GM23338 (cell line): ENCODE measurements at places on chromosomes 2 and 18. TPM values are rescaled to one million over a fixed set of nuclear protein-coding genes. Genes with fewer than 3 reads are reported as not detected.

The KIAA2012 gene
- total RNA-seq, result 0.03 TPM in 1 of 2 replicates, not detected in the other

GRCh38 chr2:15560140-15560987 is 770 bp downstream of the NBAS start:
- DNase-seq, result peak; percentile 53

DNA sequence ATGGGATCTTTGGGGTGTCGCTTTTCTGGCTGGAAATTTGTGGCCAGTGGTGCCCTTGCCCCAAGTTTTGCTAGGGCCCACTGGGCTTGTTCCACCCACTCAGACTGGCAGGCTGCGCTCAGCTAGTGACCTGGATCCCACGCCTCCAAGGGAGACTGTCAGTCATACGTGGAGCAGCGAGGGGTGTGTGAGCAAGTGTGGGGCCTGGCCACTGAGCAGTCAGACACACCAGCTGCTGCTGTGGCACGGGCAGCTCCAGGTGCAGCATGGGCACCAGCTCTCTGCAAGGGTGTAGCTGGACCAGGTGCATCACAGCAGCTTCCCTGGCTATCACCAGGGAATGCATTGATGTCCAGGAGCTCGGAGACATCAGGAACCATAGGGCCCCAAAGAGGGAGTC is 327.0 kb downstream of the NR4A2 start:
- DNase-seq, result no peak

The SLC19A3 gene
- 9.1 and 12.0 TPM in 2 replicates for total RNA-seq

DNA sequence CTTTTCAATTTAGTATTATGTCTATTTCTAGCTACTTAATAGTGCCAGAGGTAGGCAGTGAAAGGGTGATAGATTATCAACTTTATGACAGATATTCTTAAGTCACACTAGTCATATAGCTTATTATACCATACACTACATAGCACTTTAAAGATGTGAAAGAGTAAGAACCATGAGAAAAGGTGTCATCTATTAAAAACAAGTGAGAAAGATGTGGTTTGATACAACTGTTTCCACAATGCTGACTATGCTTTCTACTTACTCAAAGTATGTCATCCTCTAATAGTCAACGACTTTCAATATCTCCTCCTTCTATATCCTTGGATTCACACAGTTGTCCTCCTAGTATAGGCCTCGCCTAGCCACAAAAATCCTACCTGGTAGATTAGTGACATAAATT is 132.9 kb upstream of the WDSUB1 start:
- no peak for DNase-seq

DNA sequence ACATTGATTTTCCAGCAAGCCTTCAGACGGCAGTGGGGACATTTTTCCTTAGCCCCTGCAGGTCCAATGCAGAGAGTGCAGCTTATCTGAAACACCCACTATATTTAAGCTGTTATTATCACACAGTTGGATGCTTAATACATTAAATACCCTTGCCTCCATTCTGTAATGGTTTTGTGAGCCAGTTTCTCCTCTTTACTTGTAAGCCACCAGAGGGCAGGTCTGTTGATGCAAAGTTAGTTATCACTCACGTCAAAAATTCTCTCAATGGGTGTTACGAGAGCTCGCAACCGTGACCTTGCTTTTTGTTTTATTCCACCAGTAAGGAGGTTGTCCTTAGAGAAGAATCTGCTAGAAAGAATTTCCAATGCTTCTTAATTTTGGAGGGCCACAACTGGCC is 189.8 kb downstream of the INSIG2 start:
- DNase-seq, result peak; percentile 30

DNA sequence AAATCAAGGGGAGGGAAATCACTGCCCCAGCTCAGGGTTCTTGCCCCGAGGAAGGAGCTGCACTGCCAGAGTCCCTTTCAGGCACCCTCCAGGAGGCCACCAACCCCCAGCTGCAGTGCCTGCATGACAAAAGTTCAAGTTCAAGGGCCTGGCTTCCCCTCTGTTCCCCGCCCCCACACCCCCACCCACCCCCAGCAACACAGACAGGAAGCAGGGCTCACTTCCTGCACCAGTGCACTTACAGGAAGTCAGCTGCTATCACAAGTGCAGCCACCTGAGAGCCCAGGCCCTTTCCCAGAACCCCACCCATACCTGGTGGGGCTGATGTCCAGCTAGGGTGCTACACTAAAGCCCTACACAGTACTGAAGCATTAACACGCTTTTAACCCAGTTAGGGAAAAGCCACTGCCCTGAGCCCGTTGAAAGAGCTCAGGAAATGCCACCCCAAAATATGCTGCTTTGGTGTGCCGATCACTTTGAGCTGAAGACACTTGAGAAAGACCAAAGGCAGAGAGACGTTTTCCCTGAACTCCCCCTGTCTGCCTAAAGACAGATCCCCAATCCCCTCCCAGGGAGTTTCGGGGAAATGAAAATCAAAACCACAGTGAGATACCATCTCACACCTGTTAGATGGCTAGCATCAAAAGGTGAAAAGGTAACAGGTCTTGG is 109.9 kb upstream of the CAB39 start:
- no peak for DNase-seq

DNA sequence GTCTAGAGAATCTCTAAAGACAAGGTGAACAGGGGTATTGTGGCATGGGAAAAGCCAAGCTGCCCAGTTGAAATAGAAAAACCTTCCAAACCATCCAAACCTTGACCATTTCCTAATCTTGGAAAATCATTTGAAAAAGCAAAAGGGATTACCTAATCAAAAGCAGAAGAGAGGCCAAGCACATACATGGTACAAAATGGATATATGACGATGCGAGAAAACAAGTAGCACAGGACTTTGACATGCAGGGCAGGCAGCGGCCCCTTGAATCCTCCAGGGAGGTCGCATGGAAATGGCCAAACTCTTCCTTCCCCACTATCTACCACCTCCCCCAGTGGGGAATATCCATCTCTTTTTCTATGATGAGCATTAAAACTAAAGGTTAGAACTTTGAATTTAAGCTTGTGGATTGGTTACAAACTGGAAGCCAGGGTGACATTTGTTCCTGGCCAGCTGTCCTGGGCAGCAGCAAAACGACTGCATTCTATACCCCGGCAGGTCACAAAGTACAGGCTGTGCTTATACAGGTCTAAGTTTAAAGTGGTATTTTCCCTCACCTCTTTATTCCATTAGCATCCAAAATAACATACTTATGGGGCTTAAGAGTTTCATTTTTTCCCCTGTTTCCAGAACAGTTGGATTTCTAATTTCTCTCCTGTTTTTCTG is 24.7 kb downstream of the MYOM1 start:
- no peak for DNase-seq

DNA sequence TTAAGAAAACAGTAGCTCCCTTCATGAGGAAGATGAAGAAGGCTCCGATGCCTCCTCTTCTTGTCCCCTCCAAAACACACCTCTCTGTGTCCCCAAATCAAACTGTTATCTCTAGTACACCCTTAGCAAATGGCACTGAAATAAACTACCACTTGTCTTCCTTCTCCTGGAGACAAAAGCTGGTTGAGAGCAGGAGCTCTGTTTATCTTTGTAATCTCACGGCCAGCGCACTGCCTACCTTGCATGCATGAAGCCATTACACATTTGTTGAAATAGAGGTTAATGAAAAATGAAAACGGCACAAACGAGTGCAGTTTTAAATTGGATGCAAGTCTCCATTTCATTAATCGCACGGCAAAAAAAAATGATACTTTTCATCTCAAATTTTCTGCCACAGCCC is 113.7 kb downstream of the EPB41L3 start:
- no peak for DNase-seq

DNA sequence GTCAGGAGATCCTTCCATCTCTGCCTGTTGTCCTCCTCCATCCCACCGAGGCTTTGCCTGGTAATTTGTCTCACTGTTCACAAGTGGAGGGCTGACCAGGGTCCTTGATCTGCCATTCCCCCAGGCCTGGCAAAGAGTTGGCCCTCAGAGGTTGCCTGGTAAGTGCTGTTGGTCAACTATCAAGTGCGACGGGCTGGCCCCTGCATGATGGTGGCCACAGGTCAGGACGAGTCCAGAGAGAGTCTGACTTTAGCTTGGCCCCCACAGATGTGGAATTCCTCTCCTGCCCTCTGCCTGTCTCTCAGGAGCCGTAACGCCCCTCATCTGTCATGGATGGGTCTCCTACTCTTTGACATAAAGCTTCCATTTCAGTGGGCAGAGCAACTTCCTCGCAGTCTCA is 97.3 kb upstream of the SMIM21 start:
- DNase-seq, result no peak

DNA sequence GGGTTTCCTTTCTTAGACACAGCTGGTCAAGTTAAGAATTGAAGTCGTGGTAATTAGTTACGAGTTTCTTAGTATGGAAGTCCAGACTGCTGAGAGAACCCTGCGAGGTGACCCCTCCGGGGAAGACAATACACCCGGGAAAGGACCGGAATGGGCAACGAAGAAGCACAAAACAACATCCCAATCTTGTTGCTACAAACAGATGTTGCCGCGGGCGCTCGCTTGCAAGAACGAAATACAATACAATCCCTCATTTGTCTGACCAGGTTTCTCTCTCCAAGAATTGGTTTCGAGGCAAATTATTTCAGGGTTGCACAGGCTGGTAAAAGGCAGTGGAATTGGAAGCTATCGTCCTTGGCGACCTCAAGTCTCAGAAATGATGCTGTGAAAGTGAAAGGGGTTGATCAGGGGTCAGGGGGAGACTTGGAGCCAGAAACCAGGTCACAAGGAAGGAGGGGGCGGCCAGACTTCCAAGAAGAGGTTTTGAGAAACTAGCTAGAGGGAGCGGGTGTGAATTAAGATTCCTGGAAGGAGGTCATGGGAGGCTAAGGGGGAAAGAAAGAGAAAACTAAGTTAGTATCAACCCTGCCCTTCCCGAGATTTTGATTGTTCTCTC is 401.9 kb downstream of the HRH4 start:
- DNase-seq, result peak; percentile 62

The RALBP1 gene
- 64.9 and 80.9 TPM in 2 replicates for total RNA-seq

The LYPD6 gene
- total RNA-seq, result 10.9 and 12.4 TPM in 2 replicates

DNA sequence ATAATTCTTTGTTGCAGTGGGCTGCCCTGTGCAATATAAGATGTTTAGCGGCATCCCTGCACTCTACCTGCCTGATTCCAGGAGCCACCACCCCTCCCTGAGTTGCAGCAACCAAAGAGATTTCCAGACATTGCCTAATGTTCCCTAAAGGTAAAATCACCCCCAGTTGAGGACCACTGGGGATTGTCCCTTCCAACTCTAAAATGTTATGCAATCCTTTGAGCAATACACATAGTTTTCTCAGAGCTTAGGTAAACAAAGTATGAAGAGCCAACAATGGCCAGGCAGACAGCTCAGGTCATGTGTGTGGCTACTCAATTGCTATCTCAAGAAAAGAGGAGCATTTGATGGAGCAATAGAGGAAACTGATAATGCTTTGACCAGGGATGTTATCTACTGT is 87.0 kb downstream of the XDH start:
- no peak for DNase-seq

DNA sequence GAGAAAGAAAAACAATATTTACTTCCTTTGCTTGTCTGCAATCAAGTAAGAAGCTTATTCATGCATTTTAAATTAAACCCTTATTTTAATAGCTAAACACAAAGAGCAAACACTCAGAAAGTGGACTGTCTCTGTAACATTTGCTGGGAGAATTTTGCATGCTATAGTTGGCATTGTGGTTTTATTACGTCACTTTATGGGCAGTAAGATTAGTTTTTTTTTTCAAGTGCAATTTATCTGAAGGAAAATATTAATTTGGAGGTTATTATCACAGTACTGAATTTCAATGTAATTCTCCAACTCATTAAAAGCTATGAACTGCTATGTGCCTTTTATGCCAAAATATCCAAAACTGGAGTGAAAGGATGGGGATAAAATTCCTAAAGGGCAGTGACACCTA is 103.3 kb downstream of the TMEFF2 start:
- DNase-seq, result no peak

DNA sequence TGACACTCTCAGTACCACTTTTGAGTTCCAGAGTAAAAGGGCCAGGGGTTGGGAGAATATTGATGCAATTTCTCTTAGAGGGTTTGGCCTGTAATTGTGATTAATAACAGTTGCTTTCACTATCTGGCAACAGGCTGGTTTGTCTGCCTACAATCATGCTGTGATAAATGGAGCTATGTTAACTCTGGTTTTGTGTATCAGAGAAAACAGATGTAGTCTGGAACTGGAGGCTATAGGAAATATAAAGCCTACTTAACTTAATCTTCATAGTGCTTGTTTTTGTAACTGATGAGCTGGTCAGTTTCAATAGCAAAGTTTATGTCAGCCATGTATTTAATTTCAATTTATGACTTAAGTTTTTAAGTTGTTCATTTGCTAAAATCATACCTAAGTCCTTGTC is 138.0 kb downstream of the AGPS start:
- no peak for DNase-seq

DNA sequence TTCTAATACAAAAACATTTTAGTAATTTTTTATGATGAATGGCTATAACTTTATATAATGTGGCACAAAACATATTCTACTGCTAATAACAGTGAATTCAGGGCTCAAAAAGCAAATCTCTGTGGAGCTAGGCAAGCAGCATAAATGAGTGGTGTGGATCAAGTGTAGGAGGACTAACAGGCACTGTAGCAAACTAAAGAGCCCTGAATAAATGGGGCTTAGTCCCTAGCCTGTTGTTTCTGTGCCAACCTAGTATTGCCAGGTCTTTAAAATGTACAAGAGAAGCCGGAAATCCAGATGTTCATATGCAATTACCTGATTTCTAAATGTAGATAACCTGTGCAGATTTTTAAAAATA is 18.5 kb downstream of the REL start:
- DNase-seq, result no peak

The DPP4 gene
- 2.8 and 4.1 TPM in 2 replicates for total RNA-seq

GRCh38 chr2:146893500-146894041 is 951.3 kb upstream of the ACVR2A start:
- DNase-seq, result no peak

DNA sequence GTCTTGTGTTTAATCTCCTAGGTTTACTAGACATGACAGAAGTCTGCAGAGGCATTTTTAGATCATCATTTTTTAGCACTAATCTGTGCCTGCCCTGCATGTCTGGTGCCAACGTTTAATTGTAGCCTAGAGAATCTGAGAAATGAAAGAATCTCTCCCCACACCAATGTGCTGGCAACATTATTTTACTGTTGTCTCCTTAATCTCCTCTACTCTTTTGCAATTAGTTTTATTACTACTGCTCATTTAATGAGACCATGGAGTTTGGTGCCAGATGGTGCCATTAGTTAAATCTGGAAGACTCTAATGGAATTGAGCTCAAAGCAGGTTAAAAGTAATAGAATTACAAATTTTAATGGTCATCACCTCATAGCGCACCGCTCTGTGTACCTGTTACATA is 4.0 kb upstream of the SPP2 start:
- no peak for DNase-seq

The STK16 gene
- 12.1 and 17.0 TPM in 2 replicates for total RNA-seq

The TYMS gene
- 52.9 and 60.5 TPM in 2 replicates for total RNA-seq
